ENCODE measurements at places on chromosomes 3 and 15. TPM values are rescaled to one million over a fixed set of nuclear protein-coding genes. Genes with fewer than 3 reads are reported as not detected.

The ZNF385D gene
- 11.2 TPM for total RNA-seq

The ALS2CL gene
- 4.4 TPM for total RNA-seq

The CASR gene
- total RNA-seq, result not detected

The TP63 gene
- not detected for total RNA-seq

The LZTFL1 gene
- 8.3 TPM for total RNA-seq

The SNURF gene
- 2.4 TPM for total RNA-seq

The TM4SF18 gene
- total RNA-seq, result 30.0 TPM
